ENCODE measurements at places on chromosomes 6 and 20.
A peak's percentile ranks its signal among the peaks of the same experiment; 100 is the strongest.

DNA sequence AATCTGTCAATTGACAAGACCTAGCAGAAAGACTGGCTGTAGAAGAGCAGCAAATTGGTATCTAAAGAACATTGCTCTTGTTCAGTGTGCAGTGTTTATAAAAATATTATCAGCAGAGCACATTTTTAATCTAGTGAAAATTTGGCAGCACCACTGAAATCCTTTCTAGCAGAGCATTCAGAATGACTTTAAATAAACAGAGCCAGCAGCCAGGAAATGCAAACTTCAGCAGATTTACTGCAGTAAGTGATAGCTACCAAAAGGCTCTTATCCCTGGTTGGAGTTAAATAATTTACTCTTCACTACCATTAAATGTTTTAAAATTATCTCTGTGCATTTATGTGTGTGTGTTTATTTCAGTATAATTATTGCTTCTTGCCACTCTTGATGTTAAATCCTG is 590.9 kb upstream of the CITED2 start:
- DNase-seq = no peak

- no peak for DNase-seq
Measured at GRCh38 chr6:46262928-46263706, 92.3 kb upstream of the ENPP5 start.

DNA sequence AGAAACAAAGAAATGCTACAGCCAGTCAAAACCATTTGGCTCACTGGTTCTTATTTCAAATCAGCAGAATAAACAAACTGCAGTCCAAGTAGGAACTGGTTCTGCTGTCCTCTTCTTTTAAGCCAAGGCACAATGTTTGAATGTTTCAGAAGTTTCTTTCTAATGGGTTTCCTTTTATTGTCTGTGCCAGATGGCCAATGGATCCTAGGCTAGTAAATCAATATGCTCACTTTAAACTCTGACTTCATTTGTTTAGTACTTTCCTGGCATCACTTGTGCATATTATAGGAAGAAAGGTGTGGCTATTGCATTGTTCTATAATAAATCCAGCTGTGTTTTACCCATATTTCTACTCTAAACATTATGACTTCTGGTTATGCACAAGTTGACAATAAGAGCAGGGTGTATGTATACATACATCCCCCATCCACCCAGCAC is 99.7 kb upstream of the PLCB4 start:
- DNase-seq = no peak

GRCh38 chr6:153790876-153791473 is 248.1 kb upstream of the OPRM1 start:
- no peak for DNase-seq

DNA sequence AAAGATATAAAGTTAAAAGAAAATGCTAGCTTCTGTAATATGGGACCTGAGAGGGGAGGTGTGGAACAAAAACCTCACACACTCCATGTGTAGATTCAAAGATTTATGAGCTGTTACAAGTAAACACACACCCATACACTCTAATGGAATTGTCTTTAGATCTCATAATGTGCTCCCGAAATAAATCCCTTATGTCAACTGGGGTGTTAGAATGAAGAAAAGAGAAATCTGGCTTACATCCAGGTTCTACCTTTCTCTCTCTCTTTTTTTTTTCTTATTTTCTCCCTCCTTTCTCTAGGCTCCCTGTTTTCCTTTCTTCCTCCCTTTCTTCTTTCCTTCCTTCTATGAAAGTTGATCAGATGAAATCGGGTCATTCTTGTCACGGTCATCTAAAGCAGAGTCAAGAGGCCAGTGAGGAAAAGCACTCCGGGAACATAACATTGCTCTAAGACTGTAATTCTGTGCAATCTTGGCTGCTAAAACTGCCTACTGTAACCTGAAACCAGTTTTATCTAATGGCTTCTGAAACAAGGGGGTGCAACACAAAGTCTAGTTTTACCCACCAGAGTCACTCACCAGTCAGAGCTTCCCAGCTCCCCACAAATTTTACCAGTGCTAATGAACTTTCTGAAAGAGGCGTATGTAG is 68.3 kb upstream of the BTBD3 start:
- DNase-seq = no peak

GRCh38 chr6:5990786-5991185 is 15.9 kb downstream of the NRN1 start:
- DNase-seq = no peak

DNA sequence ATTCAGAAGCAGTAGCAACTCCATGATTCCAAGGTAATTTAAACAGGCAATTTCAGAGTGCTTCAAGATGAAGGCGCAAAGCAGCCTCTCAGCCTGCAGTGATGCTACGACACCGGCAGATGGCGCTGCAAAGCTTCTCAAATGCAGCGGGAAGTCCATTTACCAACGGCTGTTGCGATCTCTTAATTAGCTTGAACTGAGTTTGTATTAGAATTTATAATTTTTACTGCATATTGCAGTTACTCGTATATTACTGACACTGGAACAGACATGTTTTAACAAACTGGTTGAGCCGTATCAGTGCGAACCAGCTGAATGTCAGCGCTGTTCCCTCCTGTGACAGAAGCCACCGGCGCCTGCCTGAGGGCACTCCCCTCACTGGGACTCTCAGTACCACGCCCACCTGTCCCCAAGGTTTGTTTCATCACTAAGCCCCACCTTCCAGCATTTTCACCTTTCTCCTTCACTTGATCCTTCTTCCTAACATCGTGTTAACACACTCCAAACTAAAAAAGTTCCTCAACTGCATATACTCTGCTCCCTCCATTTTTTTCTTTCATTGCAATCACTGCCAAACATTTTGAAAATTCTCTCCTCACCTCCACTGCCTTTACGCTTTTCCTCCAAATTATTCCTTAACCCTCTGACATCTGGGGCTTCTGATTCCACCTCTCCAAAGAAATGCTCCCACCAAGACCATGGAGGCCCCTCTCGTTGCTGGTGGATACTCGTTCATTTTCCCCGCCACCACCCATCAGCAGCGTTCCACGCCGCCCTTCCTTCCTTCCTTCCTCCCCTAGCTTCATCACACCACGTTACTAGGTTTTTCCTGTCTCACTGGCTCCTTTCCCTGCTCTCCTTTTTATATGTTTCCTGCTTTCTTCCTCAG is 14.5 kb downstream of the GNL1 start:
- DNase-seq = no peak

- no peak for DNase-seq
Measured at GRCh38 chr20:60068509-60068908, 110.3 kb downstream of the CDH26 start.

GRCh38 chr20:48823960-48824498 is 3.8 kb downstream of the PREX1 start:
- no peak for DNase-seq

GRCh38 chr20:3820048-3820900 is at the start of gene AP5S1:
AP5S1 (plus strand) TSS chr20:3820547; CDS start chr20:3822118, 1,571 bp downstream.
- DNase-seq = peak; percentile 97

GRCh38 chr6:89321131-89321970 is 6.3 kb upstream of the GABRR2 start:
- no peak for DNase-seq

GRCh38 chr6:31826793-31827285 is 699 bp upstream of the HSPA1B start:
- no peak for DNase-seq

DNA sequence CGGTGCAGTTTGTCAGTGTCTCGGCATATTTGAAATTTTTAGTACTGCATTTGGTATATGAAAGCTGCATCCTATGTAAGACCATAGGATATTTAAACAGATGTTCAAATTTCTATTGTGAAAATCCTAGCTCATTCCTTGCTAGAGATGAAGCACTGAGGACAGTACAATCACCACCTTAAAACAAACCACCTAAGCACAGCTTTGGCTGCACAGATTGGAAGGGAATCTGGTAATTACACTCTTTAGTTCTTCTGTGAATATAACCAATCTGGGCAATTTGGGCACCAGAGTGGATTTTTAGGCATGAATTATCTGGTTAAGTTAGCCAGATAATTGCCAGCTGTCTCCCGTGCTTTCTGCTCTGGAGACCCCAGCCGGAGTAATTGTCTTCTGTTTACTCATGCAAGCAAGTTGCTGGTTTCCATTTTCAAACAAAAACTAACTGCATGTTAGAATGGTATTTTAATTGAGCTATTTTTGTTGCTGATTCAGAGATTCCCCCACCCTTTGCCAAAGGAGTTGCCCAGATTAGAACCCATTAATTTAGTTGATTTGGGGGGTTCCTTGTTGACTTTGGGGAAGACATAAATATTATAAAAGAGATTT is 36.9 kb downstream of the E2F3 start:
- no peak for DNase-seq

DNA sequence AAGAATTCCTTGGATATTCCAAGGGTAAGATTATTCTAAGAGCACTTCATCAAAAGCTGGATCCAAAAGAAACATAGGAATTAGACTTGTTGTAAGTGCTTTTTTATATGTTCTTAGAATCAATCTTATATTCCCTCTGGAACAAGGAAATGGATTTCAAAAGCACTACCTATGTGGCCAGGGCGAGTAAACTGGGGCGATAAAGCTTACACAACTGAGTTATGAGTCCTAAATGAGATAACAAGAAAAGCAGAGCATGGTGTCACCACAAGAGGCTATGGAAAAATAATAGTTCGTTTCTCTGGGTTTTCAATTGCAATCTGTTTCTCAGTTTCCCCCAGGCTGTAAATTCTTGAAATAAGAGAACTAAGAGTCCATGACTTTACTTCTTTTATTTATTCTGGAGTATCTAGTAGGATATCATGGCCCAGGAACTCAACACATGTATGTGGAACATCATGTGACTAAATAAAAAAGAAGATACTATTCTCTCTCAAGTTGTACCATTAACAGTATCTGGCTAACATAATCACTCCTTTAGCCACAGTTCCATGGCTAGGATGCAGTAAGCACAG is 51.5 kb downstream of the NUDT3 start:
- DNase-seq = no peak

DNA sequence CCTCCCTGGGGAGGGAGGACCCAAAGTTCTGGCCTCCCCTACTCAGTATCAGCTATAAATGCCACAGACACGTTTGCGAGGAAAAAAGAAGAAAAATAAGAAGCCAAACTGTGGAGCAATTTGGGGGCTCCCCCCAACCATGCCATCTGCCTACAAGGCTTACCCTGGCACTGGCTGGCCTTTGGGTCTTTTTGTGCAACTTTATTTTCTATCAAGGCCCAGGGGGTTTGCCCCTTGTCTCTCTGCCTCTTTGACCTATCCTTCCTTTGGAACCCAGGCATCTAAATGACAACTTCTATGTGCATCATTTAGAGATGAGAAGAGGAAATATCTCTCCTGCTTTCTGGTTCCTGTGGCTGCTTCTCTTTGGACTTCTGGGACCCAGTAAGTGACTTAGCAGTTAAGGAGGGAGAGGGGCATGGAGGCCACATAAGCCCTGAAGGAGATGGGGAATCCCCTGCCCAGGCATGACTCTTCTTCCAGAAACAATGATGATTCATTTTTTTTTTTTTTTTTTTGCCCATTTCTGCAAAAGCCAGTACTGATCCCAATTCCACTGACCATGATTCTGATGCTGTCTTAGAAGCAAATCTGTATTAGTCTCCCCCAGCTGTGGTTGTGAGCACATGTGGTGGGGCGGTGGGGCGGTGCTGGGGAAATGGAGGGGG is at the start of gene MUC22:
Gene MUC22, plus strand, starts transcription at position 82 of the 668 bp plus-strand sequence. Its CDS starts 233 bp downstream, at position 315.
- DNase-seq = no peak

- no peak for DNase-seq
Measured at GRCh38 chr6:33430991-33431879, 11.4 kb downstream of the SYNGAP1 start.

DNA sequence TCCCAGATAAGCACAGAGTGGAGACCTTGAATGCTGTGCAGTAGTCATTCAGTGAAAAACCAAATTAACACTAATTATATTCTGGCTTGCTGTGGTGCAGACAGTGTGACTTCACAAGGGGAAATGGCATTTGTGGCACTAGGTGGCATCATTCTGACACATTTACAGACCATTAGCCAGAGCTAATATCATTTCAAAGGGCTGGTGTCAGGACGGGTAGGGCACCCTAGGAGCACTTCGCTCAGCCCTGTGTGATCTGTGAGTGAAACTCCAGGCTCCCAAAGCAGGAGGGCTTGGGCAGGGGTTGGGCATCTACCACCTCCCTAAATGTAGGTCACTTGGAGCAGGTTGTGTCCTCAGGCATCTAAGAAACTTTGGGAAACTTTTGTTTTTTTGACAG is 555.8 kb downstream of the PKHD1 start:
- no peak for DNase-seq

GRCh38 chr20:13142143-13142542 is 78.9 kb upstream of the ISM1 start:
- DNase-seq = no peak

- DNase-seq = no peak
Measured at GRCh38 chr6:41577356-41578216, 31.4 kb downstream of the FOXP4 start.

GRCh38 chr20:58043236-58044140 is 185.0 kb downstream of the ANKRD60 start:
- no peak for DNase-seq

- DNase-seq = no peak
Measured at GRCh38 chr6:99967052-99967451, 27.0 kb downstream of the MCHR2 start.

DNA sequence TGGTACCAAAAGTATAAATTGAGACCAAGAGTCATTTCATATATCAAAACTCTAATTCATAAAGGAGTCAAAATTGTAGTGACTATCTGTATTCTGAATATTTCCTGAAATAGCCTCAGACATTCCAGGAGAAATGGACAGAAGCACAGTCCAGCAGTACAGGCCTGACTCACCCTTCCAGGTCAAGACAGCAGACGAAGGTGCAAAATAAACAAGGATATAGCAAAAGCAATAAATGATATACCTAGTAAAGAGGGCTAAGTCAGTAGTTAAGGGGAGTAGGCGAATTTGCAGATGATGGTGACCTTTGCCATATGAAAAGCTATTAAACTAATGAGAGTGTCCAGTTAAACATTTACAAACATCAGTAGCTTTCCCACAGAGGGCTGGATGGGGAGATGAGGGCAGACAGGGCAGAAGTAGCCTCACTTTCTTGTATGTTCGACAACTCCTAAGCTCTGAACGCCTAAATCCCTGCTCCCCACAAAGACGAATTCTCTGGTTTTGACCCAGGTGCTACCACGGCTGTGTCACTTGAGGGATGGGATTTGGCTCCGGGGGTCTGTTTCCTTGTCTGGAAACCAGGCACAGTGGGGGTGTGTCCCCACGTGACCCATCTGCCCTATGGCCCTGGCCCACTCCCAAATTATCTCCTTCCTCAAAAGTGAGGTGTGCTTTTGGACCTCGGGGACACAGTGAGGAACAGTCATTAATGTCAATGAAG is 3.6 kb upstream of the SLC52A3 start:
- DNase-seq = no peak

DNA sequence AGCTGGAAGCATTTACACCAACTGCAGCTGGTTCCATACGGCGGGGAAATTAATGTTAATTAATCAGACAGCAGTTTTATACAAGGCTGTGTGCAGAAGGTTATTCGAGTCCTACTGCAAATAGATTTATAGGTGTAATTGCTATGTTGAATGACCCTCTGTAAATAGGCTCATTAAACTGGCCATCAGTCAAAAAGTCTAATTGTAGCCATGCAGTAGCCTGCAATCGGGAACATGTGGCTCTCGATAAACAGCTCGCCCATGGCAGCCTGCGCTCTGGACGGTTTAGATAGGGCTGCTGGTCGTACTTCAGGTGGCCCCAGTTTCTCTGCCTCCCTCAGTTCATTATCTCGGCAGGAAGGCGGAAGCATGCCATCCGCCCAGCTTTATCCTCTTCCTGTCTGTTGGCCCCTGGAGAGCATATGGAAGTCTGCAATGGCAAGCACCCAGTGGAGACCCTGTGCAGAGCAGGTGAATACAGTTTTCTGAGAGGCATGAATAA is 143.2 kb downstream of the MBOAT1 start:
- DNase-seq = no peak
